ENCODE measurements at places on chromosomes 7 and 10.

GRCh38 chr7:44853391-44853790, 5.5 kb upstream of the H2AZ2 start:
- no peak for DNase-seq

- DNase-seq = no peak
Observed at GRCh38 chr7:7562736-7563135, 3.9 kb upstream of the MIOS start.

DNA sequence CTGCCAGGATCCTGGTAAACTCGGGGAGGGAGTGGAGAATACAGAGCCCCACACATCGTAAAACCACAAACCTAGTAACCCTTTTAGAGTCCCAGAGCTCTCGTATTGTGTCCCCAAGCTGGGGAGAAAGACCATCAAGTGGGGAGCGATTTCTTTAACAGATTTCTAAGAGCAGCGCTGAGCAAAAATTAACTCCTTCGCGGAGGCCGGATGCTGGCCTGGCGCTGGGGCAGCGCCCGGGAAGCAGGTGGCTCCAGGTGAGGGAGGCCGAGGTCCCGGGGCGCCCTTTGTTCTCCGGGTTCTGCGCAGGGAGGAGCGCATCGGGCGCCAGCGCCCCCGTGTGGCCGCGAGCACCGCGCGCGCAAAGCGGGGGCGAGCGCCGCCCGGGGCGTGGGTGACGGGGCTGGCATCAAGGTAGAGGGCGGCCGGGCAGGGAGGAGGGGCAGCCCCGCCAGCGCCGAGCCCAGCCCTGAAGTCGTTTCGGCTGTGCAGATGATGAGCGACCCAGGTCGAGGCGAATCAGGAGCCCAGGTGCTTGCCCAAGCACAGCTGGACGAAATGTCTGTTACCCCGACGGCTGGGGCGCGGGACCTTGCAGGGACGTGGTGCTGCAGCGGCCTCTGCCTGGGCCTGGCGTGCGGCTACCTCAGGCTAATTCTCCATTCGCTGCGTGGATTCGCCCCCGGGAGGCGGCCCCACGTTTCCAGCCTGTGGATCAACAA, 10.4 kb upstream of the FGFR2 start:
- no peak for DNase-seq

DNA sequence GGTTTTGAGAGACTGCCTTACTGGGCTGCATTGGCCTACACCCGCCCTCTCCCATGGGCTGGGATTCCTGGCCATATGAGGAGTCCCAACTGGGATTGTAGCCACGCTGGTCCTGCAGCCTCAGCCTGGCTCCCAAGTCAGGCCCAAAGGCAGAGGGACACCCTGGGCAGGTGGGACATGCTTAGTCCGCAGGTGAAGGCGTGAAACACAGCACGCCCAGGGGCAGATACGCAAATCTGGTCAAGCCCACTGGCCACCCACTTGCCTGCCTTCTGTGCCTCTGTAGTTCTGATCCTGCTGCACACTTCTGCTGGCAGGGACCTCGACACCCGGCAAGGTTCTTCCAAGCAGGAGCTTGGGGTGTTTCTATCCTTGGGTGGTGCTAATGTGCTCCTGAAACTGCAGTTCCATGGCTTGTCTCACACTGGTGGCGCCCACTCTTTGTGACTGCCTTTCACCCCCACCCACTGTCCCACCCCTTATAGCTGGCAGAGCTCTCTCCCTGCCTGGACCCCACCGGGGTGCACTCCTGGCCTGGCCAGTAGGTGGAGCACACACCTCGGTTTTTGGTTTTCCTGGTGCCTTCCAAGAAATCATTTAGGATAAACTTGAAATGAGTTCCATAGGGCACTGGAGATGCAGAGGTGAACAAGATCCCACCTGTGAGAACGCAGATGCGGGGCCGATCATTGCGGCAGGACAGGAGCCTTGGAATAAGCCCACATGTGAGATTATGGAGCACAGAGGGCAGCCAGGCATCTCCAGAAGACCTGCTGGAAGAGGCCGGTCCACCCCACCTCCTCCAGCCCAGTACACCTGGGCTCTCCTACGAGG, 47.9 kb downstream of the MKI67 start:
- DNase-seq = no peak

- no peak for DNase-seq
Observed at GRCh38 chr7:109206196-109206595, 636.5 kb downstream of the DNAJB9 start.

GRCh38 chr7:142391191-142391992, 133.5 kb upstream of the PRSS58 start:
- DNase-seq = peak; percentile 72

GRCh38 chr7:27156508-27156898, at the start of gene HOXA7:
Gene HOXA7, minus strand, starts transcription at chr7:27156675. Its CDS starts 130 bp downstream, at chr7:27156545.
- DNase-seq = peak; percentile 43

- no peak for DNase-seq
Observed at GRCh38 chr10:23439961-23440889, 1.4 kb downstream of the OTUD1 start.

DNA sequence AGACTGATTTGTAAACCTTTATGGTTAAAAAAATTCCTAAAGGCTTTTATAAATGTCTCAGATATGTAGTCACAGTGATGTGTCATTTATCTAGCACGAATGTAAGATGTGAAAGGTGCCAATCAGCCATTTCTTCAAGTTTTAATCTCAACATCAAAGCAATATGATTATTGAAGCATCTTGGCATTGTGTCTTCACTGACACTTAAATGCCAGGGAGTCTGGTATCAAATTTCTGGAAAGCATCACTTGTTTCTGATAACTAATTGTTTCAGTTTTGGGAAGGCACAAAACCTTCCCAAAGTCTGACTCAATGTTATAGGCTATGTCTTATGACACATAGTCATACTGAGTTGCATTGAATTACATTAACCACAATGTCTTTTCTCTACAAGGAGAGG, 492.0 kb upstream of the CNTNAP2 start:
- DNase-seq = no peak

- DNase-seq = no peak
Observed at GRCh38 chr10:4013651-4014121, 228.7 kb upstream of the KLF6 start.

DNA sequence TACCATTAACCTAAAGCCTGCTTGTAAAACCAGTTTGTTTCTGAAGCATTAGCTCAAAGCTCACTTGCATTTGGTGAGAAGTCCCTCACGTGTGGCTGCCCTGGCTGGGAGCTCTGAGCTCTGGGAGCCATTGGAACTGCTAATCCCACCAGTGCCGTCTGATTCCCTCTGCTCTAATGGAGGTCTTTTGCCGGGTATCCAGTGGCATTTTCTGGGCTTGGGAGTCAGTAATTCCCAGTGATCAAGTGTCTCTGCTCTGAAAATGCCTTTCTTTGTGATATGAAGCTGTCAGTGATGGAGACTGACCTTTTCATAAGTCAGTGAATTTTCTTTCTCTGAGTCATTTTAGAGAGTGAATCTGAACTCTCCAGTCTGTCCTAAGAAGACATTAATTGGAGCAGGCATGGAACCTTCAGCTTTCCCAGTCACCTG, 36.9 kb upstream of the FAM20C start:
- DNase-seq = no peak

DNA sequence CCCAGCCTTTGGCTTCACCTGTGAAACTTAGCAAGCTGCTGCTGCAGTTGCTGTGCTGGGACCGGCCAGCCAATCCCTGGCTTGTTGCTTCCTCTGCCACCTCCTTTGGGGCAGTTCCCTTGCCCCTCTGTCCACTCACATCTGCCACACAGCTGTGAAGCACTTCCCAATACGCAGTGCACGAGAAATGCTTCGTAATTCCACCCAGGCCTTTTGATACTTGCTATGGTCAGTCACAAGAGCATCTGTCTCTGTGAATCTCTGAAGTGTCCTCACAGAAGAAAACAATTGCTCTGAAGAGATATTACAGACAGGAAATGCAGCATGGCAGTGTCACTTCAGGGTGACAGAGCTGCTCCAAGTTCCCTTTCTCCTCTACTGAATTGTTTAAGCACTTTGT, 208.5 kb downstream of the PTEN start:
- no peak for DNase-seq

DNA sequence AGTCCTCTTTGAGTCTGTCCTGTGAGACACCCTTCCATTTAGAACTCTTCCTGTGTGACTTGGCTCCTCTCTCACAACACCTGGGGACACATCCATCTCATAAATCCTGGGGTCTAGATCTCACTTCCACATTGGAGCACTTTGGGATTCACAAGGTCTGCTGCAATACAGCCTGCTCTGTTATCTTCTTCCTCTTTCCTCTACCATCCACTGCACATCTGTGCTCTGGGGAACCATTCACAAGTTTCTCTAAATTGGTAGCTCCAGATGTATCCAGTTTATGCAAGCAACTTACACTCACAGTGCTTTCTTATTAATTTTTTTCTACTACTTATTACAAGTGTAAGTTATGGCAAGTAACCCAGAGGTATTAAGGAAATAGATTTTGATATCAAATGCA, 5.5 kb upstream of the FIGNL1 start:
- peak; percentile 1 for DNase-seq

- DNase-seq = no peak
Observed at GRCh38 chr7:139523199-139523941, at the start of gene CLEC2L. Gene CLEC2L, plus strand, starts transcription at chr7:139523685. Its CDS starts 243 bp downstream, at chr7:139523928.

DNA sequence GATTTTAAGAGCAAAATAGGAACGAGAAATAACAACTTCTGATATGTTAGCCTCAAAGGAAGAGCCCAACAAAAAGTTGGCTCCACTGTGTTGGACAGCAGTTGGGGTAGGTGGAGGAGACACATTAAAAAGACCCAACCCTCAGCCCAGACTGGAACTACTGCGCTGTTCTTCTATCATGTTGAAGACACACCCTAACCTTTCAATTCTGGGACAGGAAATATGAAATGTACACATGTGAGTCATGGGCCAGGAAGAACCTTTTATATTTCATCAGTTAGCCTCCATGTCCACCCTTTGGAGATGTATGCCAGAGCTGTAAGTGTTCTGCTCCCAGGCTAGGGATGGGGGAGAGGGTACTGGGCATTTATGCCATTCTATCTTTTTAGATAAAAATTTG, 22.1 kb downstream of the CLDN12 start:
- DNase-seq = no peak

- DNase-seq = no peak
Observed at GRCh38 chr10:21315645-21316220, 209.7 kb downstream of the SKIDA1 start.

DNA sequence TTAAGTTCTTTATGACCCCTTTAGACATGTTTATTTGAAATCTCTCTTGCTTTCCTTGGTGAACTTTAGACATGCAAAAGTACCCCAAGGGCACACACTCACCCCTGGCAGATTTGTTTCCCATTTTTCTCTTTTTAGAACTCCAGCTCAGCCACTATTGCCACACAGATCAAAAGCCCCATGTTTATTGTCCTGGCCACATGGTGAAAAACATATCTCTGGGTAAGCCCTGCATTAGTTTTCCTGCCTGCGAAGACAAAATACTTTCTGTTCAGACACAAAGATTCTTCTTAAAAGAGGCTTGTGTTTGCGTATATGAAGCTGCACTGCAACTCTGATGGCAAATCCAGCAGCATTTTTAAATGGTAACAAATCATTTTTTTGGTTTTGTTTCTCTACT, 200.0 kb downstream of the POLR1F start:
- DNase-seq = no peak

DNA sequence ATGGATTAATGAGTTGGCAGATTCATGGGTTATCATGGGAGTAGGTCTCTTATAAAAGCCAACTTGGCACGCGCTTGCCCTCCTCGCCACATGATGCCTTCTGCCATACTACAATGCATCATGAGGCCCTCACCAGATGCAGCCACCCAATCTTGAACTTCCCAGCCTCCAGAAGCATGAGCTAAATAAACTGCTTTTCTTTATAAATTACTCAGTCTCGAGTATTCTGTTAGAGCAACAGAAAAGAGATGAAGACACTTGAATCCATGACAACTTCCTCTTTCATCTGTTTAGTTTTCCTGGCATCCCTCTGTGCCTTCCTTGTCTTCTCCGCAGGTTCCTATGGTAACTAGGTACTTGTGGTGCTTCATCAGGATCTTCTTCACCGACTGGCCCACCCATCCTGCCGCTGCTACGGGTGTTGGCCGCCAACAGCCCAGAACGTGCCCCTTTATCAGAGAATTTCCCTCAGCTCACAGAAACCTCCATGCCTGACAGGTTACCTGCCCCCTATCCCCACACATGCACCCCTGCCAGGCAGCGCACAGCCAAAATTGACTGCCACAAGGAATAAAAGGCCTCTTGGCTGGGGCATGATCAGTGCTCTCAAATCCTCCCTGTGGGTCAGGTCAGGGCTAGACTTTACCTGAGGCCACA, 28.0 kb upstream of the PPIF start:
- DNase-seq = no peak

DNA sequence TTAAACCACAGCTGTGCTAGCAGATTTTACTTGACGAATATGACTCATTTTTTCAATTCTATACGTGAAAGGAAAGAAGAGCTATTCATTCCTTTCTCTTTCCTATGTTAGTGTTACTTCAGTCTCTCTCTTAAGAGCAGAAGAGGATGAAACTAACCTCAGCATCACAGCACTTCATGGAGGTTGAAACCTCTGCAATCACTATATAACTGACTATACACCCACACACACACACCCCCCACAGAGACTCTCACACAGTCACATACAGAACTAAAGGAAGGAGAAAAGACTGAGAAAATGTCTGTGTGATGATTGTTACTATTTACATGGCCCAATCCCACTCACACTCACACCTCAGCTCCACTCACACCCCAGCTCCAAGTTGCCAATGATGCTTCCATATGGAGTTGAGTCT, 104.2 kb downstream of the KIF20B start:
- DNase-seq = no peak

- DNase-seq = no peak
Observed at GRCh38 chr7:135773464-135773863, 24.9 kb upstream of the FAM180A start.

DNA sequence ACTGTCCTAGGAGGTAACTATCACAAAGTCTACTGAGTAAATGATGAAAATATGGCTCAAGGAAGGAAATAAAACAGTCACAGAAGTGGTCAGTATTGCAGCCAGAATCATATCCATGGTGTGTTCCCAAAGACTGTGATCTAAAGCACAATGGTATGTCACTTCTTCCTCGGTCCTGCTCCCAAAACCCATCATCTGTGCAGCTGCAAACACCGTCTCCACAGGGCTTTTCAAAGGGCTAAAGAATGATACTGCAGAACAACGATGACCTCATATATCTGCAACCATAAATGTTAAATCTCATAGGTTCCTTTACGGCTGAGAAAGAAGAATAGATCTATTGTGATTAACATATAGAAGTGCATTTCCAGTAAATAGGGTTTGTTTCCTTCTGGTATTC, 465.0 kb downstream of the GRID1 start:
- DNase-seq = no peak

Measured in GDM1 (cell line).